ENCODE measurements at places on chromosomes 1 and 21.

DNA sequence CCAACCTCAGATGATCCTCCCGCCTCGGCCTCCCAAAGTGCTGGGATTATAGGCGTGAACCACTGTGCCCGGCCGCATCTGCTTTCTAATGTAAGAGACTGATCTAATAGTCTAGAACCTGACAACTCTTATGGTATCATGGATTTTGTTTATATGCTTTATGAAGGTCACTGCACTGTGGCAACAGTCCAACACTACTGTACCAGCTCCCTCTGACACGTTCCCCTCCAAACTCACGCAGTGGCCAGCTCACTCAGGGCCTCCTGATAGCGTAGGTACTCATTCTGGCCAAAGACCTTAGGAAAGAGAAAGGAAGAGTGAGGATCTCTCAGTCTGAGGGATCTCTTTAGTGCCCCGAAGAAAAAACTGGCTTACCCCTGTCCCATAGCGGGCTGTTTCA is 6.0 kb upstream of the CFAP141 start:
- DNase-seq = no peak

DNA sequence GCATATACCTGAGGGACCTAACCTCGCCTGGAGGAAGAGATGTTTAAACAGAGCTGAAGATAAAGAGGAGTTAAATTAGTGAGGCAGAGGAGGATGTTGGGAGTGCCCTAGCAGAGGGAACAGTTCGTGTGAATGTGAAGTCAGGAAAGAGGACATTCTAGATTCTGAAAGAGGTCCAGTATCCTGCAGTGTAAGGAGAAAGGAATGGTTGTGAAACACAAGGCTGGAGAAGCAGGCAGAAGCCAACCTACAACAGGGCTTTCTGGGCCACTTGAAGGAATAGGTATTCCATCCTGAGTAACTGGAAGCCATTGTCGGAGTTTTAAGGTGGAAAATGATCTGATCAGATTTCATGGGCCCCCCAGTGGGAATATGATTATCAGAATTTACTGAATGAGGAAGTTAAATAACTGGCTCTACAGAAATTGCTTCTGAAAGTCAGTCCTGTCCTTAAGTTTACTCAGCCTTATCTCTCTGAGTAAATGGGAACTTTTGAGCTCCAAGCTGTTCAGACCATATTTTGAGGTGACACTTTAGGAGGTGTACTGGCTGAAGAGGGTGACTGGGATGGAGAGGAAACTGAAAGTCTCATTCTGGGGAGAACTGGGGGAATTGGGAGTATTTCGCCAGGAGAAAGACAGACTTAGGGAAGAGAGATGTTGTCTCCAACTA is 24.4 kb upstream of the FAAH start:
- no peak for DNase-seq

GRCh38 chr1:234962340-234962989 is 166.2 kb downstream of the TOMM20 start:
- DNase-seq = no peak

- no peak for DNase-seq
These were observed 84.2 kb downstream of the RGL1 start for GRCh38 chr1:183889095-183889494.

GRCh38 chr1:95207223-95207935 is 26.6 kb upstream of the RWDD3 start:
- DNase-seq = no peak
